A549 treated with RU486 at 1 μM for 4 hours (cell line): ENCODE measurements at places on chromosomes 5 and 9. TPM values are rescaled to one million over a fixed set of nuclear protein-coding genes. Genes with fewer than 3 reads are reported as not detected.

Gene MED22
- total RNA-seq: 21.7 to 33.3 TPM (median 28.9 TPM) in 5 replicates

Gene GLRA1
- total RNA-seq: not detected in 5 replicates

Gene POU5F2
- total RNA-seq: not detected in 5 replicates

Gene PCDHB8
- total RNA-seq: 0.25 to 0.43 TPM (median 0.34 TPM) in 5 replicates

Gene CMYA5
- total RNA-seq: 0.08 to 0.15 TPM (median 0.12 TPM) in 5 replicates
